Type B pancreatic cell (in vitro differentiated cells): ENCODE measurements at places on chromosomes 1 and 21. TPM values are rescaled to one million over a fixed set of nuclear protein-coding genes. Genes with fewer than 3 reads are reported as not detected.

DNA sequence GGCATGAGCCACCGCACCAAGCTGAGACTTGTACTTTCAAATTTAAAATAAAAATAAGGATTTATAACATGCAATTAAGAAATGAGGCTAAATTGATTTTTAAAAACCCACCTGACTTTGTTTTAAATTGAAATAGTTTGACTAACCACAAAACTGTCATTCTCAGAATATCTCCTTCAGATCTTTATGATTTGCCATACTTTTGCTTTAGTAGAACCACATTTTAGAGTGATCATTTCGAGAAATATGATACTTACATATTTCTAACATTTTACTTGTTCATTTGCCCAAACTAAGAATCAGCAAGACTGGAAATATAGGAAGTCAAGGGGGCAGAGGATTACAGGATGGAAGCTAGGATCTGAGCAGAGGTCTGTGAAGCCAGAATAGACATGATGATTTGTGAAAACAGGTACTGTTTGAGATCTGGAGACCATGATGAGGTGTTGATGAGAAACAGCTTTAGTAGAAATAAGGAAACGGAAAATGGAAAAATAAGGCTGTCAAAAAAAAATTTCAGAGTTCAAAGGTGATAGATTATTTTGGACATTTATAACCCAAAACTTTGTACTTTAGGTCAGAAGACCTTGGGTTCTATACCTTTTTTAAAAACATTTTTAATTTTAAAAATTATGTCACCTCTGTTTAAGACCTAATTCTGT, 44.8 kb downstream of the GIPC2 start:
- H3K4me3 ChIP-seq: no peak overlapping the region
- no peaks in the 10 kb centered on the region for H3K27me3 ChIP-seq
- no peak for DNase-seq
- H3K36me3 ChIP-seq: no peaks in the 10 kb centered on the region
- H3K27ac ChIP-seq: no peak overlapping the region

GRCh38 chr21:15159382-15160020, 94.7 kb upstream of the NRIP1 start:
- peaks cover 4% of the 10 kb centered on the region for H3K4me1 ChIP-seq
- H3K27me3 ChIP-seq: no peaks in the 10 kb centered on the region
- no peak for DNase-seq
- H3K4me3 ChIP-seq: no peak overlapping the region
- H3K27ac ChIP-seq: no peak overlapping the region

- H3K4me3 ChIP-seq: no peak overlapping the region
- H3K36me3 ChIP-seq: no peaks in the 10 kb centered on the region
- H3K4me1 ChIP-seq: no peaks in the 10 kb centered on the region
- no peak for DNase-seq
Observed at GRCh38 chr1:72051538-72051937, 230.8 kb downstream of the NEGR1 start.

DNA sequence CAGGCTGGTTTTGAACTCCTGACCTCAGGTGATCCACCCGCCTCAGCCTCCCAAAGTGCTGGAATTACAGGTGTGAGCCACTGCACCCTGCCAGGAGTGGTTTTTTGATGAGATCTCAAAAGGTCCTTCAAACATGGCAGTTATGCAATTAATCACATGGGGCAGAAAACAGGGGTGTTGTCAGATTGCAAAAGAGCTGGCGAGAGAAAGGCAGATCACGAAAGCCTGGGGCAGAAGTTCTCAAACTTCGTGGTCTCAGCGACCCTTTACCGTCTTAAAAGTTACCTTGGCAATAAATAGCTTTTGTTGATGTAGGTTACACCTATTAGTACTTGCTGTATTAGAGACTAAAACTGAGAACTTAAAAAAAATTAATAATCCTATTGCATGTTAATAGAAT, 16.1 kb downstream of the CNR2 start:
- H3K36me3 ChIP-seq: no peaks in the 10 kb centered on the region
- H3K4me3 ChIP-seq: no peak overlapping the region
- peaks cover 35% of the 10 kb centered on the region for H3K27me3 ChIP-seq
- peak overlapping the region; percentile 48 for H3K27ac ChIP-seq

DNA sequence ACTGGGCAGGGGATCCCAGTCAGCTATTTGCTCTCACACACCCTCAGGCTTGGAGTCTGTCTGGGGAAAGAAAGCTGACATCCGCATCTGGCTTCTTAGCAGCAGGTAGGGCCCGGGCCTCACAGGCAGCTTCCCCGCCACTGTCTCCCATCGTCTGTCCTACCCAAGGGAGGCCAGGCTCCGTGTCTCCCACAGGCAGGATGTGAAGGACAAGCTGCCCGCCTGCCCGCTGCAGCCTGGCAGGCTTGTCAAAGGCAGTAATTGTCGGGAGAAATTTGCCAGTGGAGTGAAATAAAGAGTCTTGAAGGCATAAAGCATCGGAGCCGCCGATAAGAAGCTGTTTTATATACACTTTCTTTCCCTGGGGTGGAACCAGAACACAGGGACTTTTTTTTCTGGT, 44.0 kb upstream of the DISP3 start:
- H3K4me3 ChIP-seq: no peak overlapping the region
- no peaks in the 10 kb centered on the region for H3K36me3 ChIP-seq
- no peak overlapping the region for H3K27ac ChIP-seq
- peaks cover 4% of the 10 kb centered on the region for H3K4me1 ChIP-seq
- H3K27me3 ChIP-seq: peaks cover 27% of the 10 kb centered on the region

GRCh38 chr1:186496171-186496851, 35.4 kb upstream of the PDC start:
- H3K4me3 ChIP-seq: no peak overlapping the region
- no peaks in the 10 kb centered on the region for H3K27me3 ChIP-seq
- peaks cover 13% of the 10 kb centered on the region for H3K4me1 ChIP-seq

GRCh38 chr1:99062192-99062591, 57.5 kb upstream of the PLPPR5 start:
- no peaks in the 10 kb centered on the region for H3K27me3 ChIP-seq
- no peaks in the 10 kb centered on the region for H3K4me1 ChIP-seq
- no peak for DNase-seq
- no peak overlapping the region for H3K27ac ChIP-seq
- H3K4me3 ChIP-seq: no peak overlapping the region

DNA sequence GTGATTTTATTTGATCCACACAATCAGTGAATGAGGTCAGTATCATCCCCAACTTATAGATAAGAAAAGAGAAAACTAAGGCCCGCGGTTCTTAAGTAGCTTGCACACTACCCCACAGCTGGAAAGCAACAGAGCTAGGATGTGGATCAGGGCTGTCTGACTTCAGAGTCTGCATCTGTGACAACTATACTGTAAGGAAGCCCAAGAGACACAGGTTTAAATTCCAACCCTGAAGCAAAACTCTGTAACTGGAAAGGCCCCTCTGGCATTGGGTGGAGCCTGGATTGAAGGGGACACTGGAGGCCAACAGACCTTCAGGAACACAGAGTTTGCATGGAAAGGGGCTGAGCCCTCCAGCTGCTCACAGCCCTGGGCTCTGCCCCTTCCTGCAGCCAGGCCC, 40.2 kb downstream of the LGR6 start:
- H3K4me1 ChIP-seq: peaks cover 6% of the 10 kb centered on the region
- no peak for DNase-seq
- no peaks in the 10 kb centered on the region for H3K36me3 ChIP-seq
- H3K27ac ChIP-seq: peak overlapping the region; percentile 98
- H3K4me3 ChIP-seq: no peak overlapping the region
- peaks cover 22% of the 10 kb centered on the region for H3K27me3 ChIP-seq

DNA sequence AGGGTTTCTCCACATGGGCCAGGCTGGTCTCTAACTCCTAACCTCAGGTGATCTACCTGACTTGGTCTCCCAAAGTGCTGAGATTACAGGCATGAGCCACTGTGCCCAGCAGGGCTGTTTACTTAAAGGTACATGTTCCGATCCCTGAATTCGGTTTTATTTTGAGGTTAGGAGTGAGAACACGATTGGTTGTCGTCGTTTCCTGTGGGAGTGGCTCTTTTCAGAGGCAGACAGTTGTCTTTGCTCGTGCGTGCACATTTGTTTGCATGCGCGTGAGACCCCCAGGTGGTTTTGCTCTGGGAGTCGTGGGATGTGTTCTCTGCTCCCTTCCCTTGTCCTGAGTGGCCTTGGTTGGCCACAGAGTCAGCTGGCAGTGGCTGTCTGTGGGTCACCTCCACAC, 60.2 kb downstream of the SKI start:
- no peaks in the 10 kb centered on the region for H3K36me3 ChIP-seq
- no peak for DNase-seq
- no peak overlapping the region for H3K4me3 ChIP-seq
- H3K27ac ChIP-seq: no peak overlapping the region

DNA sequence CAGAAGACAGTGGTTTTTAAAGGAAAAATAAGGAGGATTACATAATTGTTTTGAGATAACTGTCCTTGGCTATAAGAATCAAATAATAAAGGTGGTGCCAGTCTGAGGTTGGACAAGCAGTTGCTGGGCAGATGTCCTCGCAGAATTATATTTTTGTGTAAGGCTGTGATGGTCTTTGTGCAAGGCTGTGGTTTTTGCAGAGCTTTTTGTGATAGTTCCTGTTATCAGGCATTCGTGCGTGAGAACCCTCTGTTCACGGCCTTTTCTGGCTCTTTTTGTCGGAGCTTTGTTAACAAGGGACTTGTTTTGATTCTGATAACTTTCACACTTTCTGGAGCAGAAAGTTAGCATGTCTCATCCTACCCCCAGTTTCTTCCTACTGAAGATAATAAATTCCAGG, 33.4 kb downstream of the SH3BP5L start:
- no peak overlapping the region for H3K4me3 ChIP-seq
- DNase-seq: no peak
- H3K4me1 ChIP-seq: no peaks in the 10 kb centered on the region
- no peaks in the 10 kb centered on the region for H3K27me3 ChIP-seq
- no peaks in the 10 kb centered on the region for H3K36me3 ChIP-seq

- peaks cover 35% of the 10 kb centered on the region for H3K4me1 ChIP-seq
- no peaks in the 10 kb centered on the region for H3K27me3 ChIP-seq
- H3K27ac ChIP-seq: no peak overlapping the region
- no peak for DNase-seq
- peaks cover 10% of the 10 kb centered on the region for H3K36me3 ChIP-seq
Observed at GRCh38 chr1:23101101-23101827, 67.4 kb downstream of the LUZP1 start.

DNA sequence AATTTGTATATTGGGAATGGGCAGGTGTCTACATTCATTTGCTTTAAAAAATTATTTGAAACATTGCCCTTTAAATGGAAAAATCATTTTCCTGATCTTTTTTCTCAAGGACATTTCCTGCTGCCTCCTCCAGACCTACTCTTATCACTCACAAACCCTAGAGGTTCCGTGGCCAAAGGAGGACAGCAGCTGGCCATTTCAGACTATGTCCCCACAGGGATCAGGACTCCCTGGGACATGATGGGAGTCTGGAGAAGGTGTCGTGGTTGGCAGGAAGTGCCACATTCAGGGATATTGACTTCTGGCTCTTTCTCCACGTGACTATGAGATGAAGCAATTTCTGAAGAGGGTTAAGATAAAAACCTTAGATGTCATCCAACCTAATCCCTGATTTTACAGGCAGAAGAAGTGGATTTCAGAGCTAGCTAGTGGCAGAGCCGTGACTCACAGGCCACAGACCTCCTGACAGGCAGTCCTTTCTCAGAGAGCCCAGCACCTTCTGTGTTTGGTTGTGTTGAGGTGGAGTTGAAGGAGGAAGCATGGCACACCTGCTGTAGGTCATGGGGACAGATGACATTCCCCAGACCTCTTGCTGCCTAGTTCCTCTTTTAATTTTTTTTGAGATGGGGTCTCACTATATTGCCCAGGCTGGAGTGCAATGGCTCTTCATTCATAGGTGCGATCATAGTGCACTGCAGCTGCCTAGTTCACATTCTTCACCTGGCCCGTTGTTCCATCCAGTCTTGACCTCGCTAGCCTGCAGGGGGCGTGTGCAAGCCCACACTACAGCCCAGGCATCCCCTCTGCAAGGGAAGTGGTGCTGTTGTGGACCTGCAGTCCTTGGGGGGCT, 25.5 kb upstream of the IL10 start:
- H3K4me3 ChIP-seq: no peak overlapping the region
- no peaks in the 10 kb centered on the region for H3K4me1 ChIP-seq
- no peak overlapping the region for H3K27ac ChIP-seq
- H3K36me3 ChIP-seq: no peaks in the 10 kb centered on the region
- DNase-seq: no peak
- H3K27me3 ChIP-seq: peaks cover 7% of the 10 kb centered on the region

DNA sequence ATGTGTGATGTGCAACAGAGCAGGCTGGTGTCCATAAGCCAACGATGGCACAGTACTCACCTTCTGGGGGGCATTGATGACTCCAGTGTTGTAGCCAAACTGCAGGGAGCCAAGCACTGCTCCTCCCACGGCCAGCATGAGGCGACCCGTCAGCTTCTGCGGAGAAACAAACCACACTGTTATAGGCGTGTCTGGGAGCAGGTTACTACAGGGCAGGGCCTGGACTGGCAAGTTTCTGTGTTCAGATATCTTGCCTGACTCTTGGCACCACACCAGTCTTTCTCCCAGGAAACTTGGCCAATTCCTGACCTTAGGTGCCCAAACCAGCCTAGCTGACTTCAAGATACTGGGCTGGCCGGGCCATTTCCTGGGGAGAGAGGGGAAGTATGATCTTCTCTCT, 15.5 kb downstream of the SLC2A1 start:
- peaks cover 50% of the 10 kb centered on the region for H3K36me3 ChIP-seq
- H3K4me3 ChIP-seq: peak overlapping the region; percentile 80
- H3K27ac ChIP-seq: peak overlapping the region; percentile 98
- H3K4me1 ChIP-seq: peaks cover 59% of the 10 kb centered on the region
- no peak for DNase-seq

GRCh38 chr1:234776256-234776875, 166.4 kb upstream of the IRF2BP2 start:
- H3K4me1 ChIP-seq: peaks cover 15% of the 10 kb centered on the region
- H3K4me3 ChIP-seq: no peak overlapping the region
- DNase-seq: peak; percentile 79
- H3K27ac ChIP-seq: no peak overlapping the region
- no peaks in the 10 kb centered on the region for H3K36me3 ChIP-seq

- peaks cover 21% of the 10 kb centered on the region for H3K4me1 ChIP-seq
- H3K27me3 ChIP-seq: no peaks in the 10 kb centered on the region
- no peak for DNase-seq
- H3K27ac ChIP-seq: peak overlapping the region; percentile 99
- peak overlapping the region; percentile 98 for H3K4me3 ChIP-seq
Observed at GRCh38 chr1:223843934-223844786, 1.6 kb downstream of the TP53BP2 start.

- no peaks in the 10 kb centered on the region for H3K36me3 ChIP-seq
- H3K4me1 ChIP-seq: peaks cover 12% of the 10 kb centered on the region
- no peak overlapping the region for H3K4me3 ChIP-seq
- peaks cover 38% of the 10 kb centered on the region for H3K27me3 ChIP-seq
Observed at GRCh38 chr1:38089712-38090360, 43.2 kb upstream of the POU3F1 start.

Gene ATP6V0B
- 115 and 135 TPM in 2 replicates for total RNA-seq

Gene OR10J1
- total RNA-seq: not detected in 2 replicates

Gene S100B
- total RNA-seq: 5.5 TPM in 1 of 2 replicates, not detected in the other

Gene NCAM2
- total RNA-seq: 5.3 and 22.6 TPM in 2 replicates

Gene UMODL1
- total RNA-seq: 0.36 and 1.0 TPM in 2 replicates

Gene ARHGAP30
- total RNA-seq: 1.3 and 3.3 TPM in 2 replicates

Gene PTPN7
- 0.29 TPM in 1 of 2 replicates, not detected in the other for total RNA-seq

Gene LRRC71
- total RNA-seq: 0.58 TPM in 1 of 2 replicates, not detected in the other

Gene SPRR1A
- total RNA-seq: 22.2 and 36.3 TPM in 2 replicates

Gene TCHH
- total RNA-seq: 0.07 and 7.0 TPM in 2 replicates
